ENCODE measurements at places on chromosomes 12 and 14.
A peak's percentile ranks its signal among the peaks of the same experiment; 100 is the strongest.

GRCh38 chr12:126784328-126784921 lies 1482.5 kb upstream of the TMEM132C start:
- DNase-seq = peak; percentile 39

DNA sequence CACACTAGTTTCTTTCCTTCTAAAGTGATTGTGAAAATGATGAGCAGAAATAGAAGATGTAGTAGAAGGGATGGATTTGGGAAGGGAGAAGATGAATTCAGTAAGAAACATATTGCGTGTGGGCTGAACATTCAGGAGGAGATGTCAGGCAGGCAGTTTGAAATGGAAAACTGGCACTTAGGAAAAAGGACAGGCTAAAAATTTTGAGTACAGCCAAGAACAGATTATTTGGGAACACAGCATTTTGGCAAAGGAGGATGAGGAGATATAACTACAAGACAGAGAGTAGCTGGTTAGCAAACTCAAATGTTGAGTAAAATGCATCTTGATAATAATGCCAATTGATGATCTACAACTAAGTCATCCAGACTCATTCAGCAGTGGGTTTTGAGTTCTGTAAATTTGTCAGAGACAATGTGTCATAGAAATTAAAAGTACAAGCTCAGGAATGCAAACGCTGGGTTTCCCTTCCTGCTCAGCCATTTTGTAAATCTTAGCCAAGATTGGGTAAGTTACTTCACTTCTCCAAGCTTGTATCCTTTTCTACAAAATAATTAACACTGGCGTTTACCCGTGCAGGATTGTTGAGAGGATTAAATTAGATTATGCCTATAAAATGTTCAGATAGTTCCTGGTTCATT lies 255.0 kb downstream of the NAV3 start:
- no peak for DNase-seq

DNA sequence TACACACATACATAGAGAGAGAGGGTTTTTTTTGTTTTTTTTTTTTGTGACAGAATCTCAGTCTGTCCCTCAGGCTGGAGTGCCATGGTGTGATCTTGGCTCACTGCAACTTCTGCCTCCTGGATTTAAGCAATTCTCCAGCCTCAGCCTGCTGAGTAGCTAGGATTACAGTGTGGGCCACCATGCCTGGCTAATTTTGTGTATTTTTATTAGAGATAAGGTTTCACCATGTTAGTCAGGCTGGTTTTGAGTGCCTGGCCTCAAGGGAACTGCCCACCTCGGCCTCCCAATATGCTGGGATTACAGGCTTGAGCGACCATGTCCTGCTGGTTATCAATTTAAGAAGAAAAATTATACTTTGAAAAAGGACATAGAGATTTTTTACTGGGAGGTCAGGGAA lies 710.6 kb downstream of the SLC6A15 start:
- no peak for DNase-seq

- no peak for DNase-seq
These were observed 49.8 kb downstream of the CCDC60 start for GRCh38 chr12:119384340-119384739.
